ENCODE measurements at places on chromosomes 4 and X. TPM values are rescaled to one million over a fixed set of nuclear protein-coding genes. Genes with fewer than 3 reads are reported as not detected.

FREM3 gene
- total RNA-seq, result not detected

GRCh38 chr4:174521800-174522182 is 497 bp downstream of the HPGD start:
- peak overlapping the region; percentile 74 for H3K27ac ChIP-seq
- DNase-seq, result peak; percentile 20
- peaks cover 18% of the 10 kb centered on the region for H3K4me1 ChIP-seq
- H3K4me3 ChIP-seq, result peak overlapping the region; percentile 86
- H3K27me3 ChIP-seq, result peaks cover 28% of the 10 kb centered on the region

UGT2B15 gene
- not detected for total RNA-seq

- peaks cover 26% of the 10 kb centered on the region for H3K4me1 ChIP-seq
- H3K36me3 ChIP-seq, result peaks cover 18% of the 10 kb centered on the region
- H3K27me3 ChIP-seq, result no peaks in the 10 kb centered on the region
- peak within 1 kb of the TSS; percentile 83 for H3K27ac ChIP-seq
- peak within 1 kb of the TSS; percentile 87 for H3K4me3 ChIP-seq
These were observed at the start of the genes ABCD1 and BCAP31 for GRCh38 chrX:153724252-153725038. Gene ABCD1 (plus strand): TSS chrX:153724856. CDS start chrX:153725267, 411 bp downstream. Gene BCAP31 (minus strand): TSS chrX:153724387. CDS start chrX:153723244, 1,143 bp downstream.

GRCh38 chrX:131789664-131790063 is 233.4 kb upstream of the STK26 start:
- no peak overlapping the region for H3K27ac ChIP-seq
- H3K4me1 ChIP-seq, result no peaks in the 10 kb centered on the region
- peaks cover 9% of the 10 kb centered on the region for H3K36me3 ChIP-seq
- H3K4me3 ChIP-seq, result no peak overlapping the region

H2BW2 gene
- total RNA-seq, result not detected

GRCh38 chrX:18873189-18873791 is 110.6 kb downstream of the PHKA2 start:
- peaks cover 3% of the 10 kb centered on the region for H3K4me1 ChIP-seq
- DNase-seq, result peak; percentile 11
- no peak overlapping the region for H3K27ac ChIP-seq
- peaks cover 6% of the 10 kb centered on the region for H3K27me3 ChIP-seq
- no peak overlapping the region for H3K4me3 ChIP-seq

GRCh38 chr4:25421816-25422525 is 44.9 kb downstream of the ANAPC4 start:
- no peaks in the 10 kb centered on the region for H3K27me3 ChIP-seq
- DNase-seq, result no peak
- H3K4me1 ChIP-seq, result no peaks in the 10 kb centered on the region
- no peak overlapping the region for H3K4me3 ChIP-seq

BEND4 gene
- 1.2 TPM for total RNA-seq

DNA sequence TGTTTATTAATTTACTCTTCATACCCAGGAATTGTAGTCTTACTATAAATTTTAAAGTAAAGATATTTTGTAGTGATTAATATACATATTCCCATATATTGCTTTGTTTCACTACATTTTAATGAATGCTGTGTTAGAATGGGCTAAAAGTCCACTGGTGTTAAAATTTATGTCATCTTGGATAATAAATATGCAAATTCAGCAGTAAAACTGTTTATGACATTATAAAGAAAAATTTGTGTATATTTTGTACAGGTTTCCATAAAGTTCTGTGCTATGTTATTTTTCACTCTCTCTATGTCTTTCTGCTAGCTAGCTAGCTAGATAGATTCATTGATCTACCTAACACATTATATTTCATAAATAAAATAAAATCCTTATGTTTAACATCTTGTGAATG is 1071.2 kb downstream of the FAT4 start:
- H3K27me3 ChIP-seq, result no peaks in the 10 kb centered on the region
- DNase-seq, result no peak
- no peaks in the 10 kb centered on the region for H3K36me3 ChIP-seq
- no peak overlapping the region for H3K4me3 ChIP-seq
- no peak overlapping the region for H3K27ac ChIP-seq
